ENCODE measurements at places on chromosomes 1 and 21. TPM values are rescaled to one million over a fixed set of nuclear protein-coding genes. Genes with fewer than 3 reads are reported as not detected.

HENMT1 gene
- total RNA-seq: 3.4 TPM

LCE1F gene
- not detected for total RNA-seq

RBP7 gene
- not detected for total RNA-seq

CD1E gene
- not detected for total RNA-seq

VSIG8 gene
- not detected for total RNA-seq

TMEM200B gene
- total RNA-seq: 17.1 TPM

NID1 gene
- 69.0 TPM for total RNA-seq

TFF2 gene
- total RNA-seq: not detected

S100A9 gene
- not detected for total RNA-seq

SPRR2A gene
- not detected for total RNA-seq

RPTN gene
- total RNA-seq: not detected

FMO5 gene
- 0.59 TPM for total RNA-seq

INAVA gene
- 0.34 TPM for total RNA-seq
